Stimulated activated CD8-positive, alpha-beta memory T cell treated with anti-CD3 and anti-CD28 coated beads, Interleukin-4, amount 100 ng/mL, for 4 hours (primary cell): ENCODE measurements at places on chromosomes 1 and 21.

GRCh38 chr1:234836776-234837357 is 226.9 kb upstream of the IRF2BP2 start:
- no peak for DNase-seq

- no peak for DNase-seq
Measured at GRCh38 chr1:182829285-182829932, 9.7 kb upstream of the DHX9 start.

- no peak for DNase-seq
Measured at GRCh38 chr1:4273243-4273642, 373.2 kb upstream of the C1orf174 start.

DNA sequence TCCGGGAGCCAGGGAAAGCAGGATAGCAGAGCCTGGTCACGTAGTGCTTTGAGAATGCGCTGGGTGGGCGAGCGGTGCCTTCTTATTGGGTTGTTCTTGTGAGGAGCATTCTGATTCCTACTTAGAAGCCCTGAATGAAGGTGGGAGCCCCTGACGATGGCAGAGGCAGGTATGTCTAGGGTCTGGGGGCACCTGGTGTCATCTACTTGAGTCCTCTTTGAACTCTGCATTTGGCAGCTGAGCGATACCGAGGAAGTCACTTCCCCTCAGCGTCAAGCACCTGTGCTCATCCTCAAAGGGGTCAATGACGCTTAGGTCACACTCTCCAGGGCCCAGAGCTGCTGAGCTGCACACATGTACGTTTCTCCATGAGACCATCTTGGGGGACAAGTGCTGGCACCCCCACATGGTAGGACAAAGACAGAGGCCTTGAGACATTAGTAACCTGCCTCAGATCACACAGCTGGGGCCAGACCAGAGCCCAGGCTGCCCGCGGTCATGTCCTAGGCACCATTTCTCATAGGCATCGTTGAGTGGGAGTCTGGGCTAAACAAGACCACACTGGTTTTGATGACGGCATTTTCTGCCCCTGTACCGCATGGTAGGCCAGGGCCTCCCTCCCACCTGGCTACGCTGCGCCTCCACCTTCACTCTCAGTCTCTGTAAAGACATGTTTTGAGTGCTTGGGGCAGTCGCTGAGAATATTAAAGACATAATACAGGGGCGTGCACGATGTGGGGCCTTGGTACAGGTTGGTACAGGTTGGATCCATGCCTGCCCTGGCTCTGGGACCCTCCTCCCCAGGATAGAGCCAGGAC is 69.1 kb upstream of the ABCG1 start:
- no peak for DNase-seq

DNA sequence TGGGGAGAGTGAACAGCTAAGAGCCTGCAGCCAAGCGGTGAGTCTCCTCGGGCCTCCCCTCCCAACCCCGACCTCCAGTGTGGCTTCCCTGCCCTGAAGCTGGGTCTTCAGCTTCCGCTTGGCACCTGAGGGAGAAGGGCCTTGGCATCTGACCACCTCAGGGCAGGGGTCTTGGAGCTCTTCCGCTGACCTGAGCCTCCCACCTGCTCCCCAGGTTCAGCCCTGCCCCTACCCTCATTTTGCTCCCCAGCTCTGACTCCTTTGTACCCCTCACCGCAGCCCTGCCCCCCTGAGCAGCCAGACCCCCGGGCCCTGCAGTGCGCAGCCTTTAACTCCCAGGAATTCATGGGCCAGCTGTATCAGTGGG is 4.9 kb downstream of the ADAMTSL4 start:
- no peak for DNase-seq

- DNase-seq = no peak
Measured at GRCh38 chr1:226497276-226497833, 51.2 kb upstream of the STUM start.

GRCh38 chr1:108082001-108082400 is 117.0 kb upstream of the VAV3 start:
- DNase-seq = no peak

DNA sequence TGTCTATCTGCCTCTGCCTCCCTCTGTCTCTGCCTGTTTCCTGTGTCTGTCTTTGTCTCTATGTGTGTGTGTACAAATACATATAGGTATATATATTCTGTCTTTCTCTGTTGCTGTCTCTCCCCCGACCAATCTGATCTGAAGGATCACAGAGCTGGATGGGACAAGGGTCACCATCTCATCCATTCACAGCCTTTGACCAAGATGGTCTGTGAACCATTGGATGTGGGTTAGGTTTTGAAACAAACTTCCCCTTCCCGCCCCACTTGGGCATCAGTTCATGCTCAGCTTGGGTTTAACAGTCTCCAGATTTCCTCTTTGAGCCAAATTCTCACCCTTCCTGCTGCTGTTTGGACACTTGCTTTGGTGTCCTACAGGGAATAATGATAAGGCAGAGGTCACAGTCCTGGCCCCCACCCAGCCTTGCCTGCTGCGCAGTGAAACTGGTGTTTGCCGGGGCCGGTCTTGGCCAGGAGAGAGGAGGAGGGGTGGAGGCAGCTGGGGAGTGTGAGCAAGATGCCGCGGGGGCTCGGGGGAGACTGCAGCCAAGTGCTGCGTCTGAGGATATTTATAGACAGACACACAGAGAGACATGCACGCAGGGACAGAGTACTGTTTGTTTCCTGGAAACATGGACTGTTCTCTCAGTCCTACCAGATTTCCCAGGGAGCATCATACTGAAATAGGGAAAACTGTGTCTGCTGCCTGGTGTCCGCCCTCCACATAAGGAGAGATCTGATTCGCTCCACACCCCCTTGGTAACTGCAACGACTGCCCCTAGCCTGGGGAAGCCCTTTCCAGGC is 27.0 kb upstream of the BTG2 start:
- no peak for DNase-seq

GRCh38 chr1:234539666-234540403 is 60.9 kb upstream of the TARBP1 start:
- no peak for DNase-seq

- DNase-seq = no peak
Measured at GRCh38 chr1:228455715-228456114, 31.5 kb upstream of the RNF187 start.

DNA sequence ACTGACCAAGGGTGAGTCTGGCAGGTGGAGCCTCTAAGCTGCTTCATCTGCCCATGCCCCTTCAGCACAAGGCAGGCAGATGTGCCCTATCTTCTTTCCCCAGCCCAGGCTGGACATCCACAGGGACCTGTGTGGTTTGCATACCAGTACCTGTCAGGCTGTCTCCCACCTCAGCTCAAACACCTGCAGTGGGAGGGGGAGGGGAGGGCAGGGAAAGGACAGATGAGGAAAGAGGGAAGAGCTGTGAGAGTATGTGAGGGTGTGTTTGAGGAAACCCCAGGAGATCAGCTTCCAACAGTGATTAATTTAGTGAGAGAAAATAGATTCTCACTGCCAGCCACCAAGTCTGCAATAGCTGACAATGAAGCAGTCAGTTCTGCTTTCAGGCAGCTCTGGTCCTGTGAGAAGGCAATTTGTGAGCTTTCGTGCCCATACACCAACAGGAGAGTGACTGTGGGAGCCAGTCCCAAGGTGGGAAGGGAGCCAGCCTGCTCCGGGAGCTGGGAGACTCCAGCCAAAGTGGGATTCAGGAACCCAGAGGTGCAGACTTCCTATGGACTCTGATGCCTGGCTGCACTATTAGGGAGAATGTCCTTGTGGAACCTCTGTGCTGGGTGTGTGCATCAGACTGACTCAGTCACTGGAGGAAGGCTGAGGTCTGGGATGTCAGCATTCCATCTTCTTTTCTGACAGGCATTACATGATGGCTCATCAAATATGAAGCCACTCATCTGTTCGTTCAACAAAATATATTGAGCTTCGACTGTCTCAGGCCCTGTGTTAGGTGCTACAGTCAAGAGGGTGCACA is 59.7 kb downstream of the TNR start:
- DNase-seq = no peak
